ENCODE measurements at places on chromosomes 2 and 18.

DNA sequence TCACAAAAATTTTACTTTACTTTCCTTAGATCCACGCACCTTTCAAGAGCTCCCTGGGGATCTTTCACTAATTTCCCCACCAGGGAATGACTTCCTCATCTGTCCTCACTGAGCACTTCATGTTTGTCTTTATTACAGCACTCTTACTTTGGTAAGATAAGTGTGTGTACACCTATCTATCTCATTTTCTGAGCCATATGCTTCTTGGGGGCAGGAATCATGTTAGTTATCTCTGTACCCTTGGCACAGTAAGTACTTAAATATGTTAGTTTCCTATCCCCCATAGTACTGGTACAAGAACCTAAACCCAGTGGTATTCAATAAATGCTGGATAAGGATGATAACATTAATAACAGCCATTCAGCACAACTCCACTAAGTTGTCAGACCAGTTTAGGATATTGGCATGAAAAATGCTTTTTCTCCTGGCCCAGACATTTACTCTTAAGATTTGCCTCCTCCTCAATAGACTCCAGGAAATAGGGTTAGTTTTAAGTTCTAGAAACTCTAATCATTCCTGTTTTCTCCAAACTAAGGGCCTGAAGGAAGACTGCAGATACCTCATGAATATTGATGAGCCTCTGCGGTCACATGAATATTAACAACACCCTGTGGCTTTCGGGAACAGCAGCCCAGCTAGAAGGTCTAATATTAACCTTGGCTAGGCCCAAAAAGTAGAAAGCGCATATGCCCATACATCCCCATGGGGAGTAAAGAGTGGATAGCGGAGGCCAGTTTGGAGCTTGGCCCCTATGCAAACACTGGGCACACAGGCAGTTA lies 38.2 kb downstream of the NHEJ1 start:
- DNase-seq: no peak

DNA sequence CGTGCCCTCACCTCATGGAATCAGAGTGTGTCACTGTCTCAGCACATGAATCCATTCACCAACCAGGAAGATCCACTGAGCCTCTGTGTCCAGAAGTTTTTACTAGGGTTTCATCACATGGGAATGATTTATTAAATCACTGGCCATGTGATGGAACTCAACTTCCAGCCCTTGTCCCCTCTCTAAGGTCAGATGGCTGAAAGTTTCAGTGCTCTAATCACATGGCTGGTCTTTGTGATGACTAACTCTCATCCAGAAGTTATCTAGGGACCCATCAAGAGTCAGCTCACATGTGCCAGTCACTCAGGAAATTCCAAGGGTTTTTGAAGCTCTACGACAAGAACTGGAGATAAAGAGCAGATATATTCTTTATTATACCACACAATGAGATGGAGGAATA lies 140.5 kb upstream of the GYPC start:
- DNase-seq: no peak

DNA sequence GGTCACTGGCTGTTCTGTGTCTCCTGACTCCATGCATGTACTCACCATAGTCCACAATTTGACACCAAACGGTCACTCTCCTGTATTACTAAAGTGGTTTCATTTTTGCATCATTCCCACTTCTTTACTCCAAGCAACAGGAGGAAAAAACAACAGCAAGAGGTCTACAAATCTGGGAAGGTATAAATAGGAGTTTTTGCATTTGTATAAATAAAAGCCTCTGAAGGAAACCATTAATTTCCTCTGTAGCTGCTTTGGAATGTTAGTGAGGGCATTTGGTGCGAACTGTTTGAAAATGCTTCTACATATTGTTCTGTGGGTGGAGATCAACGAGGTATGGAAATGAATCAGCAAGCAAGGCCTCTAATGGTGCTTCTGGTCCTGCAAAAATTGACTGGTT lies 148.5 kb upstream of the DLX2 start:
- DNase-seq: no peak

GRCh38 chr2:218960309-218961165 lies 1.1 kb downstream of the CDK5R2 start:
- DNase-seq: no peak

DNA sequence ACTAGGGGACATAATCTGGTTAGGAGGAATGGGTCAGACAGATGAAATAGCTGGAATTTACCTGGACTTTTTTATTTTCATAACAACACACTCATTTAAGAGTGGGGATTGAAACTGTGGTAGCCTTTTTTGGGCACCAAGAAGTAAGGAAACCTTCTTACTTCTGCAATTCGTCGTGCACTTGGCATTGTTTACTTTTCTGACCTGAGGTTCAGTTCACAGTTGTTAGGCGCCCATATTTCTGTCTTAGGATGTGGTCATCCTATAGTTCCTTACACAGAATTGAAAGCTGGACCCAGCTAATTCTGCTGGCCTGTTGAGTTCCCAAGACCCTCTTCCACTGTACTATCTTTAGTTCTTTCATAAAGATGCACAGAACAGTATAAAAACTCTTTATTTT lies 72.9 kb downstream of the TMX3 start:
- DNase-seq: no peak

DNA sequence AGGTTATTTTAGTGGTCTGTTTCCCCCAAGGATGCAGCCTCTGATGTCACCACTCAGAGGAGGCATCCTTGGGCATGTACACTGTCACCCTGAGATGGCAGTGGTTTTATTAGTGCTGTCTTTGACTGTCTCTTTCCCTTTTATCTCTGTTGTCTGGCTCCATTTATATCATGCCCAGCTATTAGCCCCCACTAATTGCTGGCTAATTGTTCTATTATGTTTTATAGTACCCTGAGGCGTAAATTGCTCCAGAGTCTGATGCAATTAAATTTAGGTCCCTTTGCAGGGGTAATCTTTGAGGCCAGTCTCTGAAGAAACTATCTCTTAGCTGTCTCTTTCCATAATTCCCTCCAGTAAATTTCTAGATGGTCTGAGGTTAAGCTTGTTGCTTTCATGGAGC lies 301.0 kb upstream of the KLHL29 start:
- no peak for DNase-seq

GRCh38 chr2:46493241-46493970 lies 14.0 kb downstream of the TMEM247 start:
- no peak for DNase-seq

GRCh38 chr2:12702168-12703121 lies 14.3 kb upstream of the TRIB2 start:
- DNase-seq: no peak

DNA sequence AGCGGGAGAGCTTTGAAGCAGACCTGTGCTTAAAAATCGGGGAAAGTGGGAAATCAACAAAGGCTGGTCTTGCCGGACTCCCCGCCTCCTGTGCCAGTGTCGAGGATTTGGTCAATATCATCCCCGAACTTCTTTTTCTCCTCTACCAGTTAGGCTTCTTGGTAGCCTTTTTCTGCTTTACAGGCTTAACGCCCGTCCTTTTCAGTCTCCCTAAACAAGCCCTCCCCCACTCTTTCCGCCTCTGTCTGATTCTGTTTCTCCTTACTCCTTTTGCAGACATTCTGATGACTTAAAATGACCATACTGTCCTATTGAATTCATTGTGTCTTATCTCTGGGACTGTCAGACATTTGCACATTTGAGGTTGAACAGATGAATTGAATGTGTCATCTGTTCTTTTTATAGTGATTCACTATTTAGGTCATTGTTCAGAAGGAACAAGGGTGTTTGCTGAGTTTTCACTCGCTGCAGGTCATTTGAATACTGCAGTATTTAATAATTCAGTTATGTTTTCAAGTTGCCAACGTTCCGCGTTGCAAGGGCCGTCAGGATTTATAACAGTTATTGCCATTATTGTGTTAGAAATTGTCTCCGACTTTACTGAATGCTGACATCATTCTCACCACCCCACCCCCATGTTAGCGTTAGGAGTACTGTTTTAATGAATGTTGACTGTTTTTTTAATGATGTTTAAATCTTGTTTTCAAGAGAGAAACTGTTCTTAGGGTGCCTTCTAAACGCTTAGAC lies 1.1 kb downstream of the ITGAV start:
- peak; percentile 24 for DNase-seq

GRCh38 chr18:10262566-10262965 lies 191.9 kb upstream of the APCDD1 start:
- no peak for DNase-seq

DNA sequence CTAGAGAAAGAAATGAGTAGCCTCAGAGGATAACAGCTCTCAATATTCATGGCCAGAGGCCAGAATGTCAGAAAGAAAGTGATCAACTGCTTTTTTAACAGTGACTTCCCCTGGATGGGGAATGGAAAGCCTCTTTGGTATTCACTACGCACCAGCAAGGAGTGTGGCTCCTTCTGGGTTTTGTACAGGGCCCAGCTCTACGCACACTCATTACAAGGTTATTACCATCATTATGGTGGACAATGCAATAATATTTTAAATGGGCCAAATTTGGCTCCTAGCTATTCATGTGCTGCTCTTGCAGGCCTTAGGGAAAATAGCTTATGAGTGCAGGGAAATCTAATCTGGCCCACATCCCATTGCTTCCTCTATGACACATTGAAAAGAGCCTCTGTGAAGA lies 1149.5 kb upstream of the FANCL start:
- DNase-seq: no peak

DNA sequence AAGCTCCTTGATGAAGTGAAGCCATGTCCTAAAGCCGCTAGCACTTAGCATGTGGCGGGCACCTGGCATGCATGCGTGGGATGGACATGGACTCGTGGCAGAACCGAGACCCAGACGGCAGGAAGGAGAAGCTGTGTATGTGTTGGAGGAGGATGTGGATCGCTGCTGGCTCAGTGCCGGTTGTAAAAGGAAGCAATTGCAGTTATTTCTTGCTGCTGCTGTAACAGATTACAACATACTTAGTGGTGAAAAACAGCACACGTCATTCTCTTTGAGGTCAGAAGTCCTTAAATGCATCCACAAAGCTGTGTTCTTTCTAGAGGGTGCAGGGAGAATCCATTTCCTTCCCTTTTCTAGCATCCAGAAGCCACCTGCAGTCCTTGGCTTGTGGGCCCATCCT lies 74.6 kb downstream of the AGAP1 start:
- no peak for DNase-seq

GRCh38 chr2:235925250-235925919 lies 242.8 kb downstream of the GBX2 start:
- no peak for DNase-seq

- DNase-seq: no peak
These were observed 47.6 kb upstream of the ARHGAP15 start for GRCh38 chr2:143081616-143082015.

DNA sequence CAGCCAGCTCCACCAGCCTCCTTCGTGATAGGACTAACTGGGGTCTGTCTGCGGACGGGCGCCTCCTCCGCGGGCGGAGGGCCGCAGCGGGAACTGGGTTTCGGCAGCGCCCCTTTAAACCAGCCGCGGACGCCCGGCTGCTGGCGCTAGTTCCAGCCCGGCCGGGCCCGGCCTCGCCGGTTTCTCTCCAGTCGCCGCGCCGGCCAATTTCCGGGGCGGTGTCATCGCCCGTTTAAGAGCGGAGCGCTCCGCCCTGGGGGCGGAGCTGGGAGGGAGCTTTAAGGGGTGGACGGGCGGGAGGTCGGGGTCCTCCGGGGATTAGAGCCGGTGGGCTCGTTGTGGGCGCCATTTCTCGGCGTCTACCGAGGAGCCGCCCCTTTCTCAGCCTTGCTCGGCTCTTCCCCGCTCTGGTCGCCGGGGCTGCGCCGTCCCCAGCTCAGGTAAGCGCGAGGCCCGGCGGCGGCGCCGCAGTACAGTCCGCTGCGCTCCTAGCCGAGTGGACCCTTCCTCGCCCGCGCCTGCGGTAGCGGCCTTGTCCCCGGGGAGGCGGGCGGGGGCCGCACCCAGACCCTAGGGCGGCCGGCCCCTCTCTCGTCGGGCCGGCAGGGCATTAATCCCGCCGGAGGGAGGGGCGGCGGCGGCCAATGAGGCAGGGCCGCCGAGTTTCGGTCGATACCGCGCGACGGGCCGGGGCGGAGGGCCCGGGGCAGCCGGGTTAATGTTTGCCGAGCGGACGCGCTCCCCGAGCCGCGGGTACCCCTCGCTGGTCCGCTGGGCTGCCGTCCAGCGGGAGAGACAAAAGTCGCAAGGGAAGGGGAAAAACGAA lies at the start of gene EPB41L5:
Gene EPB41L5, plus strand, starts transcription at position 307 of the 826 bp plus-strand sequence. CDS start 6,008 bp downstream, outside the sequence.
- DNase-seq: peak; percentile 83

DNA sequence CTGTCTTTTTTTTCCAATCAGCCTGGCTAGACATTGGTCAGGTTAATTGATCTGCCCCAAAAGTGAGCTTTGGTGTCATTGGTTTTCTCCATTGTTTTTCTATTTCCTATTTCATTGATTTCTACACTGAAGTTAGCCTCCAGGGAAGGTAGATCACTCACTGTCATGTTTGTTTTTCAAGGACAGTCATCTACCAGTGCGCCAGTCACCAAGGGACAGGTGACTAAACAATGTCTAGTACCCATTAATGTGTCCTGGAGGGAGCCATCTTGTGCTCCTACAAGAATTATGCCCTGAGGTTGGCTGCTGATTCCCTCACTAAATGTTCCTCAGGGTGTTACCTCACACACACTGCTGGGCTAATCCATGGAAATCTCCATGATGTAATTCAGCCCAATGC lies 17.6 kb upstream of the USP40 start:
- no peak for DNase-seq

DNA sequence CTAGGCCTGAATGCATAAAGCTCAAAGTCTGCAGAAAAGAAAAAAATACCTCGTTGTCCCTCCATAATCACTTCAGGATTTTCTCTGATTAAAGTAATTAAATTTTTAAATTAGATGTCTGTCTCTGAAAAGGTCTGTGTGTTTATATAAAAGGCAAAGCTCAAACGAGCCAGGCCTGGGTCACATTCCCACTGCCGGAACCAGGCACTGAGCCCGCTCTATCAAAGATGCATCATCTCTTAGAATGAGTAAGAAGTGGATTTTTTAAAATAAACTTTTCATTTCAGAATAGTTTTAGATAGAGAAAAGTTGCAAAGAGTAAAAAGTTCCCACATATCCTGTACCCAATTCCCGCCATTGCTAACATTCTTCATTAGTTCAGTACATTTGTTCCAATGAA lies 202.1 kb upstream of the KYNU start:
- DNase-seq: no peak

- DNase-seq: no peak
These were observed 31.0 kb downstream of the SNORC start for GRCh38 chr2:232900811-232901735.
